CD8-positive, alpha-beta memory T cell (primary cell): ENCODE measurements at places on chromosomes 16 and 17.

DNA sequence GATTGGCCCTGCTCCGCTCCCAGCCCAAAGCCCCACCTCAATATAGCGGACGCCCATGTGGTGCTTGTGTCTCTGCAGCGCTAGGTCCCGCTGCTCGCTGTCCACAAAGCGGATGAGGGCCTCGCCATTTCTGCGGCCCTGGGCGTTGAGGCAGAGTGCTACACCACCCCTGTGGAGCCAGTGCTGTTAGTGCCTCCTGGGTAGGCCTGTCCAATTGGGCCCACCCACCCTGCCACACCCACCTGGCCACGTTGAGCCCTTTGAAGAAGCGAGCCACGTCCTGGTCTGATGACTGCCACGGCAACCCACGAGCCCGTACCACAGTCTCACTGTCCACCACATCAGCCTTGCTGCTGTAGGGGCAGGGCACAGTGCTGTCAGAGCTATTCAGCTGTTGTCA lies 3.6 kb downstream of the ESRP2 start:
- H3K27ac ChIP-seq: no peak overlapping the region
- no peak overlapping the region for H3K4me3 ChIP-seq
- H3K27me3 ChIP-seq: no peaks in the 10 kb centered on the region
- H3K36me3 ChIP-seq: peaks cover 4% of the 10 kb centered on the region
- no peak for DNase-seq
- H3K4me1 ChIP-seq: peaks cover 23% of the 10 kb centered on the region

GRCh38 chr17:1322014-1322428 lies 42.6 kb downstream of the TRARG1 start:
- H3K36me3 ChIP-seq: no peaks in the 10 kb centered on the region
- peak overlapping the region; percentile 39 for H3K27ac ChIP-seq
- DNase-seq: no peak
- no peak overlapping the region for H3K4me3 ChIP-seq
- H3K4me1 ChIP-seq: no peaks in the 10 kb centered on the region

DNA sequence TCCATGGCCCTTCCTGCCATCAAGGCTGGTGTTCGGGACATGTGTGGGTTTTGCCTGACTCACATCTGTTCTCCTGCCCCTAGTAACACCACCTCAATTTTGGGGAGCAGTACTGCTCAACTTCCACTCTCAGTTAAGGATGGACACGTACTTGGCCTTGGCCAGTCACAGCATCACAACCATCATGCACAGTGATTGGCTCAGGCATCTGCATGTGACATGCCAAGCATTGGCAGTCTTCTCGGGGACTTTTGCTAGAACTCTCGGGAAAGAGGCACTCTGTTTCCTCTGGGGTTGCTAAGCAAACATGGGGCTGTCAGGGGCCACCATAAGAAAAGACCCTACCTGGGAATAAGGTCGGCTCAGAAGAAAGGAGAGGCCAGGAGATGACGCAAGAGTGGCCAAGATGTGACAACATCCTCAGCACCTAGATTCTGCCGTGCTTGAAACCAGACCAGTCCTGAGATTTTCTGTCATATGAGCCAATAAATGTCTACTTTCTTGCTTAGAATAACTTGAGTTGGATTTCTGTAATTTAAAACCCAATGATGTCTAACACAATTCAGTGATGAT lies 11.9 kb upstream of the KDM8 start:
- no peaks in the 10 kb centered on the region for H3K27me3 ChIP-seq
- H3K4me3 ChIP-seq: no peak overlapping the region
- no peak for DNase-seq
- H3K27ac ChIP-seq: no peak overlapping the region
- H3K4me1 ChIP-seq: peaks cover 26% of the 10 kb centered on the region

GRCh38 chr17:38721802-38722201 lies 8.3 kb upstream of the CISD3 start:
- H3K4me1 ChIP-seq: peaks cover 33% of the 10 kb centered on the region
- no peaks in the 10 kb centered on the region for H3K27me3 ChIP-seq
- H3K36me3 ChIP-seq: peaks cover 28% of the 10 kb centered on the region
- H3K4me3 ChIP-seq: no peak overlapping the region

- H3K4me1 ChIP-seq: peaks cover 4% of the 10 kb centered on the region
- no peaks in the 10 kb centered on the region for H3K27me3 ChIP-seq
- DNase-seq: peak; percentile 88
- no peaks in the 10 kb centered on the region for H3K36me3 ChIP-seq
- peak overlapping the region; percentile 38 for H3K27ac ChIP-seq
These were observed 11.5 kb upstream of the HS3ST6 start for GRCh38 chr16:1929578-1930337.

GRCh38 chr17:82693168-82693867 lies 5.2 kb downstream of the RAB40B start:
- H3K4me3 ChIP-seq: no peak overlapping the region
- H3K36me3 ChIP-seq: no peaks in the 10 kb centered on the region
- H3K27me3 ChIP-seq: no peaks in the 10 kb centered on the region

- no peak for DNase-seq
- no peak overlapping the region for H3K27ac ChIP-seq
- H3K4me3 ChIP-seq: no peak overlapping the region
- H3K36me3 ChIP-seq: no peaks in the 10 kb centered on the region
- no peaks in the 10 kb centered on the region for H3K4me1 ChIP-seq
These were observed 73.3 kb upstream of the MON1B start for GRCh38 chr16:77117707-77118106.

- peak; percentile 56 for DNase-seq
- H3K27ac ChIP-seq: no peak overlapping the region
- peaks cover 6% of the 10 kb centered on the region for H3K36me3 ChIP-seq
These were observed 4.2 kb downstream of the SNN start for GRCh38 chr16:11672206-11673090.

DNA sequence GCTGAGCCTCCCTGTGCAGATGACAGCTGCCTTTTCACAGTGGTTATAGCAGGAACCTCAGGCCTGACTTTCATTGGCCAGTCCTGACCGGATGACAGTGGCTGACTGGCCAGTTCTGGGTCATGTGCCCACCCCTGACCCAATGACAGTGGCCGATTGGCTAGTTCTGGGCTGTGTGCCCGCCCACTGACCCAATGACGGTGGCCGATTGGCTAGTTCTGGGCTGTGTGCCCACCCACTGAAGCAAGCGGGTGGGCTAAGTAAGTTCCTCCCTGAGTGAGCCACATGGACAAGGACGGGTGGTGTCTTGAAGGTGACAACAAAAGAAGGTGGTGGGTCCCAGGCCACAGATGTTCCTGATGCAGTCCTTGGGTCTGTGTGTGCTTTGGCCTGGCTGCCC lies 9.5 kb downstream of the DEF8 start:
- H3K27me3 ChIP-seq: no peaks in the 10 kb centered on the region
- H3K4me1 ChIP-seq: no peaks in the 10 kb centered on the region
- no peak overlapping the region for H3K4me3 ChIP-seq

DNA sequence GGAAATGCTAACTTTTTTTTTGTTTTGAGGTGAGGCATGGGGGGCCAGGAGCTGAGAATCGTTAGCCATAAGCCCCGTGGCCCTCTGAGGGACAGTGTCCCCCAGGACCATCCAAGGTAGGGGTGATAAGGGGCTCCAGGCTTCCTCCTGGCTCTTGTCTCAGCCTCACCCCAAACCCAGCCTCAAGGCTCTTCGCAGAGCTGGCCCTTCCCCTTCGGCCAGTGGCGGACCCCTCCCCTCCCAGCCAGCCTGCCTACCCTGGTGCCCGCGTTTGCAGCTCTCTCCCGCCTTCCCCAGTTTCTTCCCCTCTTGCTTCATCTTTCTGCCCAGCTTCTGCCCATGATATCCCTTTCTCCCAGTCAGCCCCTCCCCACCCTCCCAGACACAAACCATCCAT lies 22.7 kb upstream of the ATP2A3 start:
- H3K36me3 ChIP-seq: no peaks in the 10 kb centered on the region
- H3K4me3 ChIP-seq: no peak overlapping the region
- H3K27ac ChIP-seq: no peak overlapping the region
- DNase-seq: no peak
- H3K27me3 ChIP-seq: no peaks in the 10 kb centered on the region
- H3K4me1 ChIP-seq: no peaks in the 10 kb centered on the region

DNA sequence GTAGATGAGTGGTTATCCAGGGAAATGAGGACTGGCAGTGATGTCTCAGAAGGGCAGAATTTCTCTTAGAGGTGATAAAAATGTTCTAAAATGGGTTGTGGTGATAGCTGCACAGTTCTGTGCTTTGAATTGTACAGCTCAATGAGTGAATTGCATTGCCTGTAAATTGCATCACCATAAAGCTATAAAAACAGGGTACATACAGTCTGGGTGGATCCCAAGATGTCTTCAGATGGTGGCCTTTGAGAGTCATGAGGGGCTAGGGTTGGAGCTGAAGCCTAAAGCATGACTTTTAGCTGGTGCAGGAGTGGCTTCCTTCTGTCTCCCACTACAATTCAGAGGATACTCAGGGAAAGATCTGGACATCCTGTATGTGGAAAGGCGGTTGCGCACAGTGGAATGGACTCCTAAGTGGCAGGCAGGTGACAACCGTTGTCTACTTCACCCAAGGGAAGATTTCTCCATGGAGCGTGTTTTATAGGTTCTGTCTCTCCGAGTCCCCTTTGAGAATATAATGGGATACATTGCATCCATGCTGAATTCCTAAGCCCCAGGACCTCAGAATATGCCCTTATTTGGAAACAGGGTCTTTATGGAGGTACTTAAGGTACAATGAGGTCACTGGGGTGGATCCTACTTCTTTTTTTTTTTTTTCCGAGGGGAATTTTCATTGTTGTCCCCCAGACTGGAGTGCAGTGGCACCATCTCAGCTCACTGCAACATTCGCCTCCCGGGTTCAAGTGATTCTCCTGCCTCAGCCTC lies 1.6 kb upstream of the IL32 start:
- H3K4me3 ChIP-seq: no peak overlapping the region
- no peaks in the 10 kb centered on the region for H3K27me3 ChIP-seq
- no peak for DNase-seq
- H3K4me1 ChIP-seq: peaks cover 51% of the 10 kb centered on the region
- peaks cover 13% of the 10 kb centered on the region for H3K36me3 ChIP-seq

DNA sequence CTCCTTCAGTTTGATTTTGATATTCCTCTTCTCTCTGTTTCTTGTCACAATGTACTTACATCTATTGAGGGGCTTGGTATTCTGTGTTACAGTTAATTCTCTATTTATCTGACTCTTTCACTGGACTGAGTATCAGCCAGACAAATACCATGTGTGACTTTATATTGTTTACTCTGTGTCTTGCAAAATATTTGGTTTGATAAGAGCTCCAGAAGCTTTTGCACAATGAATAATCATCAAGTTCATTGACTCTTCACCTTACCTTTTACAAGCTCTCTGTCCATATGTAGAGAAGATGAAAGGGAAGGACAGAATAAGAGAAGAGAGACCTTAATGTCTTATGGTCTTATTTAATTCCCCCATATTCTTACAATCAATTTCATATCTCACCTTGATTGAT lies 877.7 kb upstream of the CDH8 start:
- H3K27me3 ChIP-seq: no peaks in the 10 kb centered on the region
- H3K4me1 ChIP-seq: no peaks in the 10 kb centered on the region
- no peak overlapping the region for H3K4me3 ChIP-seq
- H3K27ac ChIP-seq: no peak overlapping the region

- peaks cover 55% of the 10 kb centered on the region for H3K4me1 ChIP-seq
- H3K36me3 ChIP-seq: peaks cover 5% of the 10 kb centered on the region
- no peak overlapping the region for H3K27ac ChIP-seq
- H3K4me3 ChIP-seq: no peak overlapping the region
These were observed 20.4 kb downstream of the SKAP1 start for GRCh38 chr17:48409607-48410006.

GRCh38 chr16:57966204-57966771 lies 4.6 kb downstream of the CNGB1 start:
- H3K4me3 ChIP-seq: no peak overlapping the region
- DNase-seq: no peak
- no peak overlapping the region for H3K27ac ChIP-seq
- no peaks in the 10 kb centered on the region for H3K27me3 ChIP-seq
- no peaks in the 10 kb centered on the region for H3K4me1 ChIP-seq
- no peaks in the 10 kb centered on the region for H3K36me3 ChIP-seq

GRCh38 chr17:17739388-17740066 lies 58.3 kb downstream of the RAI1 start:
- no peak overlapping the region for H3K27ac ChIP-seq
- H3K36me3 ChIP-seq: no peaks in the 10 kb centered on the region
- DNase-seq: no peak
- no peak overlapping the region for H3K4me3 ChIP-seq
- H3K4me1 ChIP-seq: peaks cover 11% of the 10 kb centered on the region
- no peaks in the 10 kb centered on the region for H3K27me3 ChIP-seq

- DNase-seq: no peak
- H3K4me1 ChIP-seq: no peaks in the 10 kb centered on the region
- no peaks in the 10 kb centered on the region for H3K36me3 ChIP-seq
- no peak overlapping the region for H3K27ac ChIP-seq
- H3K4me3 ChIP-seq: no peak overlapping the region
These were observed 127.8 kb downstream of the GOSR1 start for GRCh38 chr17:30605027-30605426.

DNA sequence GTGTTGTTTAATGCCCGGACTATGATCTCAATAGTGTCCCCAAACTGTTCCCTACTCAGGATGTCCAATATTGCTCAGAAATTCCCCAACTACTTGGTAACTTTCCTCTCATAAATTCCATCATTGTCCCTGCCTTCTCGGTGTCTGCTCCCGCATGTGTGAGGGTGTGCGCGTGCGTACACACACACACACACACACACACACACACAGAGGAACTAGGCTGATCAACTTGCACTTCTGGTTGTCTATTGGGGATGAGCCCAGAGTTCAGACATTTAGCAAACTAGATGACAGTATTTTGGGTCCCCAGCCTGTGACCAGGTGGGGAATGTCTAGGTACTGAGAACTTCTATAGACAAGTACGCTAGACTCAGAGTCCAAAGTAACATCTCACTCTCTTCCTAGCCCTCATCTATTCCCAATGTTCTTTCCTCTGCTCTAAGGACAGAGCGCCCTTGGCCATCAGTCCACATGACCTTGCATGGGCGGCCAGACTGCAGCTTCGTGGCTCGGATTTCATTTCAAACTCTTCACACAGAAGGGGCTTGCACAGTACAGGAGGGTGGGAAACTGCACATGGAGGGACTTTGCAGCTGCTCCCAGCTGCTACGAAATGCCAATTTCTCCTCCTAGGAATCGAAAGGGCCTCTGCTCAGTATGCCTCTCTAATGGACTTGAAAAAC lies 5.3 kb downstream of the HS3ST3A1 start:
- no peaks in the 10 kb centered on the region for H3K36me3 ChIP-seq
- no peaks in the 10 kb centered on the region for H3K4me1 ChIP-seq
- H3K4me3 ChIP-seq: no peak overlapping the region
- H3K27ac ChIP-seq: no peak overlapping the region

- H3K4me3 ChIP-seq: no peak overlapping the region
- H3K27ac ChIP-seq: no peak overlapping the region
- H3K36me3 ChIP-seq: no peaks in the 10 kb centered on the region
These were observed 62.3 kb upstream of the ZNF423 start for GRCh38 chr16:49918257-49918656.

- no peak for DNase-seq
- H3K4me3 ChIP-seq: no peak overlapping the region
- no peaks in the 10 kb centered on the region for H3K4me1 ChIP-seq
- H3K27me3 ChIP-seq: no peaks in the 10 kb centered on the region
- H3K27ac ChIP-seq: no peak overlapping the region
- H3K36me3 ChIP-seq: peaks cover 17% of the 10 kb centered on the region
These were observed 20.2 kb downstream of the DNASE1 start for GRCh38 chr16:3674513-3675295.
